ENCODE measurements at places on chromosomes 12 and 14.

DNA sequence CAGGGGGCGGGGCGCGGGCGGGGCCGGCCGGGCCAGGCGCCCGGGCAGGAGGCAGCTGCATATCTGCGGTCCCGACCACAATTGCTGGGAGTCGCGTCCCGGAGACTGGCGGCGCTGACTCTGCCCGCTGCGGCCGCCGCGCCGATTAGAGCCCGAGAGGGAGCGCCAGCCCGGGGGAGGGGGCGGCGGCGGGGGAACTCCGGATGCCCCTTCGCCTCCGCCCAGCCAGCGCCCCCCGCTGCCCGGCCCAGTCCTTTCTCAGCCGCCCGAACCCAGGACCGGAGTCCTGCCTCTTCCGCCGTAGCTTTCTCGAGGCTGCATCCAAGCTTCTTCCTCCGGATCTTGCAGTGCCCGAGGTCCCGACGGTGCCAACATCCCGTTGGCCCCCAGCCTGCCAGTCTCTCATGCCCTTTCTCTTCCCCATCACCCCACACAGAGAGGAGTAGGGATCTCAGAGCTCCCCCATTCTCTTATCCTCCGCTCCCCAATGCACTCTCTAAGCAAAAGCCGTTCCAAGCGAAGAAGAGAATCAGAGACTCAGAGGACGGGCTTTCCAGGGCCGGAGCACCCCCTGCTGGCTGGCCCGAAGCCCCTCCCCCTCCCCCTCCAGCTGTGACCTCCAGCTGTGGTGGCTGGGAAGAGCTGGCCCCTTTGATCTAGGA, 8.8 kb upstream of the SP7 start:
- DNase-seq, result peak; percentile 67

DNA sequence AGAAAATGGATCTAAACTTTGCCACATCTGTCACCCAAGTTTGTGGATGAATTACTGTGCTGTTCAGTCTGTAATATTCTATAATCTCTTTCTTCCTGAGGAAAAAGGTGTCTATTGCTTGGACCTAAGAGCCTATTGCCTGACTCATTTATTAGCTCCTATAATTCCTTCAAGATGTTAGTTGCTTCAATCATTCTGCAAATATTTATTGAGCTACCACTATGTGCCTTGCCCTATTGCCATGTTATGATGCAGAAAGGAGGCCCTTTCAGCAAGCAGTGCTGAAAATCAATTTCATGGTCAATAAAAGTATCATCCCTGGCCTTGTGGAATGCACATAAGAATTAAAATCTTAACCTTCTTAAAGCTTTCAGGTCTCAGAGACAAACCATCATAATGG, 113.6 kb downstream of the CCER1 start:
- DNase-seq, result no peak

GRCh38 chr12:118827606-118828005, 153.7 kb upstream of the SRRM4 start:
- DNase-seq, result no peak

GRCh38 chr12:121858662-121859572, at the start of gene HPD:
Gene HPD, minus strand, starts transcription at chr12:121858859. Its CDS starts 36 bp downstream, at chr12:121858823.
- no peak for DNase-seq

DNA sequence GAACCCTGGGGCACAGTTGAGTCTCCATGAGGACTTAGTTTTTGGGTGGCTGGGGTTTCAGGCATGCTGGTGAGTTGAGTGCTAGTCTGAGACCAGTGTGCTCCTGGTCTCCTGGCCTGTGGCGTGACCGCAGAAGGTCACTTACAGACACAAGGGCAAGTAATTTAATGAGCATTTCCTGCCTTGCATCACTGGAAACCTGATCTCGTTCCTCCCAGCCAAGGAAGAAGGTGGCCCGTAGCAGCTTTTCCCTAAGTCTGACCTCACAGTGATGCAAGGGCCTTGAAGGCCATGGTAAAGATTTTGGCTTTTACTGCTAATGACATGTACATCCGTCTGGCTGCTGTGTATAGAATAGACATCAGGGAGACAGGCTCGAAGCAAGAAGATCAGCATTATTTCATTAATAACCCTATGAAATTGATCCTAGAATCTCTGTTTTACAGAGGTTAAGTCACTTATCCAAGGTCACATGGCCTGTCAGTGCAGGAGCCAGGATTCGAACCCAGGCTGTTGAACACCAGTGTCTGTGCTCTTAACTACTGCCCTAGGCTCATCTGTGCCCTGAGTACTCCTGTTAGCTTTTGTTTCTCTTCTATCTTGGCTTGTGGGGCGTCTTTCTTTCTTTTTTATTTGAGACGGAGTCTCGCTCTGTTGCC, 4.6 kb downstream of the TMEM120B start:
- DNase-seq, result no peak

DNA sequence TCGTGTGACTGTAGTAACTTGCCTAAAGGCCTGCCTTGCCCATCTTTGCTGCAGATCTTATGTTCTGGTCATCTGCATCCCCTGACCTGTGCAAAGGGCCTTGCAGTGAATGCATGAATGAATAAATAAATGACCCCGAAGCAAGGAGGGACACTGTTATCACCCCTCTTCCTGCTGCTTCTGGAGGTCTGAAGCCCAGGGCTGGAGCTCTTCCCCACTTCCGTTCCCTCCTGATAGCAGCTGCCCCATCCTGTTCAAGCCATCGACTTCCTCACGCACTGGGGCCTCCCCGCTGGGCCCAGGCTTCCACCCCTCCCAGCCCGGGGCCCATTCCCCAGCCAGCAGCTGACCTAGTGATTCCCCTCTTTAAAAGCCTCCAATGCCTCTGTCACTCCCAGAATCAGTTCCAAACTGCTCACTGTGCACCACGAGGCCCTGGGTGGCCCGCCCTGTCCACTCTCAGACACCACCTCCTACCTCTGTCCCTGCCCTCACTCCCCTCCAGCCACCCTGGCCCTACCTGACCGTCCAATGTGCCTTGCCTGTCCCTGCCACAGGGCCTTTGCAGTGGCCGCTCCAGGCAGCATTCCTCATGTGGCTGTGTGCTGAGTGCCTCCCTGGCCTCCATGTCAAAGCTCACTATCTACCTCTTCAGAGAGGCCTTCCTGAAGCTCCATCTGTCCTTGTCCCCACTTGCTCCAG, 78.6 kb downstream of the SCARB1 start:
- DNase-seq, result no peak

- DNase-seq, result no peak
Observed at GRCh38 chr12:127819056-127819455, 447.9 kb upstream of the TMEM132C start.
